Ureter (tissue), 1 donor: ENCODE measurements at places on chromosomes 16 and 17.

- DNase-seq, result no peak
Measured at GRCh38 chr17:6457688-6458459, 13.6 kb downstream of the PIMREG start.

DNA sequence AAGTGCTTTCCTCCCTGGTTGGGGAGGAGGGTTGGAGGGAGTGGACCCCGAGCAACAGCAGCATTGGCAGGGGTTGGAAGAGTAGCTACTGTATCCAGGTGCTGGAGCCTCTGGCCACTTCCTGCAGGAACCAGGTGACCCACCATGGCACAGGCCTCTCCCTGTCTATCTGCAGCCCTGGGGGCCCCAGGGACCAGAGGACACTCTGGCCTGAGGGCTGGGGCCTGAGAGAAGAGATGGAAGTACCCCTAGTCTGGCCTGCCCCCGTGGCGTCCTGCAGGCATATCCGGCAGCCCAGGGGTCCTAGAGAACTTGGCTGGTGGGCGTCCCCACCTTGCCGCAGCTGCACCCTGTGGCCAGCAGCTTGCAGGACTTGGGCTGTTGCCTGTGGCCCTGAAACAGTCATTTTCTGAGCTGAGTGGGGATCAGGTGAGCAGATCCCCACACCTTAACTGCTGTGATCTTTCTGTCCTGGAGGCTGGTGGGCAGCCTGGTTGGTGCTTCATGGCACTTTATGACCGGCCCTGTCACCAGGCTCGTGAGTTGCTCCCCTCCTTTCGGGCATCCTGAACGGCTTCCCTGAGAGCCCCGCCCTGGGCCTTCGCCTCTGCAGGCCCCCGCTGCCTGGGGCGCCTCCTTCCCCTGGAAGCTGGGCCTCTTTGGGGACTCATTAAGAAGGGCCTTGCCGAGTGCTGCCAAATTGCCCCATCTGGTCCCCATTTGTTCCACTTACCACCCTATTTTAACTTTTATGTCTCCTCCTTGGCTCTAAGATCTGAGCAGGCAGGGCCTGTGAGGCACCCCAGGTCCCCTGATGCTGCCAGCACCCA lies 298.6 kb downstream of the SEC14L1 start:
- no peak for DNase-seq

GRCh38 chr17:6452471-6453266 lies 8.4 kb downstream of the PIMREG start:
- DNase-seq, result no peak

GRCh38 chr17:75178453-75178852 lies 4.3 kb downstream of the SUMO2 start:
- no peak for DNase-seq

DNA sequence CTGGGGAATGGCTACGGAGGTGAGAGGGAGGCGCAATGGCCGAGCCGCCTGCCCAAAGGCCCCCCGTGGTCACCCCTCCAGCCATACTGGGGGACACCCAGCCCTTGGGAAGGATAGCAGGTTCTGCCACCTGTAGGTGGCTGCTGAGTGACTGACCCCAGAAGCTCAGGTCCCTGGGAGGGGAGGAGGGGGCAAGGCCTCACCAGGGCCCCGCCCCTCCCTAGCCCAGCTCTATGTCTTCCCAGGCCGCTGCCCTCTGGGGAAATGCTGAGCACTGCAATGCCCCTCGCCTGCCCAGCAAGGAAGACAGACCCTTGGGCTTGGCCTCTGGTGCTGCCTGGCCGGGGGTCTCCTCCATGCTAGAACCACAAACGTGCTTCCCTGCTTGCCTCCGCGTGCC lies 11.4 kb upstream of the CLDN9 start:
- no peak for DNase-seq

GRCh38 chr17:4886830-4887229 lies 12.5 kb upstream of the C17orf107 start:
- no peak for DNase-seq

DNA sequence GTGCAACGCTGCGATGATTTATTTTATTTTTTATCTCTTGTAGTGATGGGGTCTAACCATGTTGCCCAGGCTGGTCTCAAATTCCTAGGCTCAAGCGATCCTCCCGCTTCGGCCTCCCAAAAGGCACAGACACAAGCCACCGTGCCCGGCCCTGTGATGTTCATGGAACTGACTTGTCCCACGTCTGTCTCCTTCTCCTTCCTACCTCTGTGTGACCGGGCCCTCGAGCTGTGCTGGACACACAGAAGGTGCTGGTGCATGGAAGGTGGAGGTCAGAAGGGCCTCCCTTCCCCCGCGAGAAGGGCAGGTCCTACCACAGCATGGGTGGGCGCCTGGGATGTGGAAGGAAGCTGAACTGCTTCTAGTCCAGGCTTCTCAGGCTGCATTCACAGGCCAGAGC lies 88.0 kb downstream of the SEC14L1 start:
- no peak for DNase-seq

GRCh38 chr17:52178012-52178411 lies 19.5 kb upstream of the CA10 start:
- no peak for DNase-seq

DNA sequence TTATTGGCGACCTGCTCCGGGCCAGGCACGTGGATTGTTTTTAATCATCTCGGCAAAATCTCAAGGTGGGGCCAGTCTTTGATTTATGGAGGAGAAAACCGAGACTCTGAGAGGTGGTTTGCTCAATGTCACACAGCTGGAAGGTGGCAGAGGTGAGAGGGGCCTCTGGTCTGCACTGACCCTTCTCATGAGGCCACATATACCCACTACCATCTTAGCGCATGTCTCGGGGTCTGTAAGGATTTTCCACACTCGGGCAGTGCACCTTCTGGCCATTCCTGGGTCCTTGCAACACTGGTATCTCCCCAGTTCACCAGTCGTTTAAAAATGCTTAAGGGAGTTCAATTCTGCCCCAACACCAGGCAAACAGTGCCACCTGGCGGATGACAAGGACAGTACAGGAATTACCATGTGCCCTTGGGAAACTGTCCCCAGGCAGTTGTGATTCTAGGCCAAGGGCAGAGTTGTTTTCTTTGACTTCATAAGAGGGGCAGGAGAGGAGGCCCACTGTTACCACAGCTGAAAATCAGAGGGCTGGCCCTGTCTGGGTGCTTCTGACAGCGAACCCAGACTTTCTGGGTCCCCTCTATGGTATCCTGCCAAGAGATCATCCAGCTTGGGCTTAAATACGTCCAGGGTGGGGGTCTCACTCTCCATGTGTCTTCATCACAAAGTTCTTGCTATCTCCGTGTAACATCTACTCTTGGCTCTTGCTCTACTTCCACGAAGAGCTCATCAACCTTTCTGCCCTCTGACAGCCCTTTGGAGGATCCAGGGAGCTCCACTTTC lies 39.4 kb upstream of the RAI1 start:
- peak; percentile 84 for DNase-seq
